Placental pericyte (primary cell): ENCODE measurements at places on chromosomes 6 and 20. TPM values are rescaled to one million over a fixed set of nuclear protein-coding genes. Genes with fewer than 3 reads are reported as not detected.

Gene LY6G6C
- not detected in 2 replicates for total RNA-seq

Gene VSX1
- total RNA-seq: not detected in 2 replicates

Gene POM121L2
- not detected in 2 replicates for total RNA-seq

Gene E2F1
- 0.66 and 19.8 TPM in 2 replicates for total RNA-seq

Gene TSBP1
- total RNA-seq: not detected in 2 replicates

Gene DPPA5
- not detected in 2 replicates for total RNA-seq

Gene GRM1
- total RNA-seq: not detected in 2 replicates

Gene IL17A
- not detected in 2 replicates for total RNA-seq

Gene CD164
- total RNA-seq: 169 and 191 TPM in 2 replicates

Gene C20orf202
- not detected in 2 replicates for total RNA-seq

Gene WFDC10B
- not detected in 2 replicates for total RNA-seq

Gene UNC5CL
- total RNA-seq: not detected in 2 replicates

Gene BPIFA1
- total RNA-seq: not detected in 2 replicates

Gene NKX2-4
- total RNA-seq: not detected in 2 replicates

Gene CST4
- 10.7 TPM in 1 of 2 replicates, not detected in the other for total RNA-seq

Gene C6orf58
- total RNA-seq: not detected in 2 replicates

Gene AVP
- total RNA-seq: not detected in 2 replicates

Gene RRAGD
- 0.22 and 1.4 TPM in 2 replicates for total RNA-seq

Gene PPARD
- total RNA-seq: 8.3 and 11.6 TPM in 2 replicates

Gene MAPK13
- 12.5 and 21.9 TPM in 2 replicates for total RNA-seq

Gene EBF4
- 1.0 and 1.1 TPM in 2 replicates for total RNA-seq

Gene TNNC2
- total RNA-seq: 0.66 TPM in 1 of 2 replicates, not detected in the other

Gene EEF1A2
- total RNA-seq: 1.3 and 4.6 TPM in 2 replicates

Gene SLC32A1
- total RNA-seq: not detected in 2 replicates

Gene RBPJL
- total RNA-seq: not detected in 2 replicates

Gene IMPG1
- total RNA-seq: not detected in 2 replicates

Gene ERVFRD-1
- total RNA-seq: 0.22 TPM in 1 of 2 replicates, not detected in the other
